ENCODE measurements at places on chromosomes 6 and 20. TPM values are rescaled to one million over a fixed set of nuclear protein-coding genes. Genes with fewer than 3 reads are reported as not detected.

DEFB132 gene
- not detected for total RNA-seq

- no peak for DNase-seq
These were observed 39.7 kb upstream of the CLVS2 start for GRCh38 chr6:122956376-122956775.

- no peak for DNase-seq
These were observed 62.7 kb downstream of the NOL4L start for GRCh38 chr20:32522526-32522775.

GRCh38 chr6:138795809-138796603 is at the start of gene ECT2L:
ECT2L (plus strand) TSS chr6:138796087; CDS start chr6:138813275, 17,188 bp downstream.
- peak; percentile 87 for DNase-seq

DNA sequence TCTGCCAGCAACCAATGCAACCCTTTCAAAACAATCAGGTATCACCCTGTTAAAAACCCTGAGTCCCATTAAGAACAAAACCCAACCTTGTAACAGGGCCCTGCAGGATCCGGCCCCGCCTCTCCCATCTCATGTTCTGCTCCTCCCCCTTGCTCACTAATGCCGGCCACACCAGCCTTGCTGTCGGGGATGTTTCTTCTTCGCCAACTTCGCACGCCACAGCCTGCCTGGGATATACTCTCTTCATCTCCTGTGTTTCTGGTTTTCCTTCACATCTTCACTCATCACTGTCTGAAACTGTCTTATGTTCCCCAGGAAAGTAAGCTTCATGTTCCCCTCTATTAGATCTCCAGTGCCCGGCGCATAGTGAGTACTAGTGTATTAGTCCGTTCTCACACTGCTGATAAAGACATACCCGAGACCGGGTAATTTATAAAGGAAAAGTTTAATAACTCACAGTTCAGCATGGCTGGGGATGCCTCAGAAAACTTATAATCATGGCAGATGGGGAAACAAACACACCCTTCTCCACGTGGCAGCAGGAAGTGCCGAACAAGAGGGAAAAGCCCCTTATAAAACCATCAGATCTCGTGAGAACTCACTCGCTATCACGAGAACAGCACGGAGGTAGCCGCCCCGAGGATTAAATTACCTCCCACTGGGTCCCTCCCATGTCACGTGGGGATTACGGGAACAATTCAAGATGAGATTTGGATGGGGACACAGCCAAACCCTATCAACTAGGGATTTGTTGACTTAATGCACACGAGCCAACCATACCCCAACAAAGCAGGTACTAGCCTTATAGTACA is 5.1 kb downstream of the TP53RK start:
- peak; percentile 72 for DNase-seq

CLPSL1 gene
- not detected for total RNA-seq

DNA sequence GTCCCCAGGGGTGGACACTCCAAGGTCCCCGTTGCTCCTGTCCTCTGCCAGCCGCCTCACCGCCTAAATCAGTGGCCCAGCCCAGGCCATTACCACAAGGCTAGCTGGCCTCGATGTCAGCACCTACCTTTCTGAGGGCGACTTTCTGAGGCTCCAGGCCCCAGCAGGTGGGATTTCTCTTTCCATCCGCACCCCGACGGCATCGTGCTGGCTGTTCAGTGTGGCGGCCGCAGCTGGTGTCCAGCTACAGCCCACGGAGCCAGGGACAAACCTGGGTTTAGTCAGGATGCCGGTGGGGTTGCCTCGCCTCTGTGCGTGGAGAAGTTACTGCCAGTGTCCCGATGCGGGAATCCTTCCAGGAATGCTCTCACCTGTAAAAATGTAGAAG is 60.8 kb downstream of the ERMARD start:
- no peak for DNase-seq

TULP1 gene
- 0.72 TPM for total RNA-seq

OR5V1 gene
- not detected for total RNA-seq

- no peak for DNase-seq
These were observed 28.5 kb downstream of the SF3B5 start for GRCh38 chr6:144066741-144067484.
